ENCODE measurements at places on chromosomes 1 and 21. TPM values are rescaled to one million over a fixed set of nuclear protein-coding genes. Genes with fewer than 3 reads are reported as not detected.

GRCh38 chr21:22244516-22244915, 1246.3 kb downstream of the NCAM2 start:
- DNase-seq: no peak
- no peaks in the 10 kb centered on the region for H3K27me3 ChIP-seq
- H3K36me3 ChIP-seq: peaks cover 3% of the 10 kb centered on the region
- H3K4me3 ChIP-seq: no peak overlapping the region
- no peaks in the 10 kb centered on the region for H3K4me1 ChIP-seq

DNA sequence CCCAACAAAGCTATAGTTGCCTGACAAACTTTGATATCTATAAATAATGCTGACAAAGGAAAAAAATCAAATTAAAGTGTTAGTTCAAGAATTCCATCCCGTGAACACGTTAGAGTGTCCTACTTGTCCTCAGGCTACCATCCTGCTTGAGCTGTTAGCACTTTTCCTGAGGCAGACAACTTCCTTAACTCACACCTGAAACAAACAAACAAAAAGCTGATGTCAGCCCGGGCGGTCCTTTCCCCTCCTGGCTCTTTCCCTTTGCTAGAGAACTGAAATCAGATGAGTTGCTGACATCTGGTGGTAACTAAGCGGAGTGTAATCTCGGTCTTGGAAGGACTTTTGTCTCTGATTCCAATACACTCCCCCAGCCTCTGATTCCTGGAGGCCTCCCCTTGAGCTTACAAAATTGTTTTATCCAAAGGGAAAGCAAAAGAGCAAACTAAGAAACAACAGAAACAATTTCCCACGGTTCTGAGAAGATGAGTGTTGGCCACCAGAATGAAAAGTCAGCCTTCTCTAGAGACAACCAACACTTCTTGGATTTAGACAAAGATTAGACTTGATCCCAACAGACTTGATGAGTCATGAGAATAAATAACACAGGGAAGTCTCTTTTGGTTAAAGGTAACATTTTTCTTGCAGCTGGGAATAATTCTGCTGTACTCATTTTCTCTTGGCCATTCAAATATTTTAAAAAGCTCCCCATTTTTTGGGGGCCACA, 135.4 kb downstream of the PROX1 start:
- no peak overlapping the region for H3K27ac ChIP-seq
- no peaks in the 10 kb centered on the region for H3K4me1 ChIP-seq
- DNase-seq: peak; percentile 48
- H3K4me3 ChIP-seq: no peak overlapping the region

DNA sequence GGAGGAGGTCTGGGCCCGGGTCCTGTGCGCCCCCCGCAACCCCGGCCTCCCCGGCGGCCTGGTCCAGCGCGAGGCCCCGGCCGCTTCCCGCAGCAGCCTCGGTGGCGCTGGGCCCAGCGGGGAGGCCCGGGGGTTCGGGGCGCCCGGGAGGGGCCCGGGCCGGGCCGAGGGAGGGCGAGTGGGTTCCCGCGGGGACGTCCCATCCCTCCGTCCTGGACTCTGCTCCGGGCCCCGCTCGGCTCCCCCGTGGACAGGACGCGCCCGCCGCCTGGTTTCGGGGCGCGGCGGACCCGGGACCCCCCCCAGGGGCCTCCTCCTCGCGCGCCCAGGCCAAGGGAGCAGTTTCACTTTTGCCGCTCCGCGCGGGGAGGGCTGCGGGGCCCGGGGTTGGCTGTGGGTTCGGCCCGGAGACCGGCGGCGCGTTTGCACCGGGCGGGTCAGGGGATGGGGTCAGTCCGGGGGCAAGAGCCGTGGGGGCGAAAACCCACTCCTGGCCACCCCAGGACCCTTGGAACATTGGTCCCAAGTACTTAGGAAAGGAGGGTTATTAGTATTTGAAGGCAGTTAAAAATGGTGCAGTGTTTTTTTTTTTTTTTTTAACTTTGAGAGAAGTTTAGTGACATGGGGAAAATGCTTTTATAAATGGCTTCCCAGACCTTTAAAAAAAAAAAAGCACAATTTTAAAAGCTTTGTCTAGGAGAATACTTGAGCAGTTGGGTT, 677 bp downstream of the AGPAT3 start:
- peaks cover 4% of the 10 kb centered on the region for H3K4me1 ChIP-seq
- H3K36me3 ChIP-seq: no peaks in the 10 kb centered on the region
- peak overlapping the region; percentile 96 for H3K27ac ChIP-seq
- no peak for DNase-seq
- H3K27me3 ChIP-seq: no peaks in the 10 kb centered on the region

The PRR9 gene
- not detected for total RNA-seq

The LIN28A gene
- total RNA-seq: not detected

DNA sequence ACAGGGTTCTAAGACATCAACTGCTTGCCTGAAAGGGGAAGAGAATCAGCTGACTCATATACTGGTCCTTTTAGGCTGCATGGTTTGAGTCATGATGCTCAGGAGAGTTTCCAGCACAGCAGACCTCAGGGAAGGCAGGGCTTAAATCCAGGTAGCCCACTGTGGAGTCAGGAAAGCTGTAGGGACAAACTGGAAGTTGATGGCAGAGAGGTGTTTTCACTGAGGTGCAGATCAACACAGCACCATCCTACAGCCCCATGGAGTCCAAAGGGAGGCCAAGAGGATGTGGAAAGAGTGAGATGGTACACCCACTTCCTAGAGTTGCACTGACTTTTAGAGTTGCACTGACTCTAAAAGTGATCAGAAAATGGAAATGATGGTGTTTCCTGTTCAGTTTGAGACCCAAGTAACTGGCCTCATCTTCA, 252.4 kb upstream of the DUSP10 start:
- no peaks in the 10 kb centered on the region for H3K4me1 ChIP-seq
- H3K4me3 ChIP-seq: no peak overlapping the region
- H3K27me3 ChIP-seq: no peaks in the 10 kb centered on the region
- no peak for DNase-seq

DNA sequence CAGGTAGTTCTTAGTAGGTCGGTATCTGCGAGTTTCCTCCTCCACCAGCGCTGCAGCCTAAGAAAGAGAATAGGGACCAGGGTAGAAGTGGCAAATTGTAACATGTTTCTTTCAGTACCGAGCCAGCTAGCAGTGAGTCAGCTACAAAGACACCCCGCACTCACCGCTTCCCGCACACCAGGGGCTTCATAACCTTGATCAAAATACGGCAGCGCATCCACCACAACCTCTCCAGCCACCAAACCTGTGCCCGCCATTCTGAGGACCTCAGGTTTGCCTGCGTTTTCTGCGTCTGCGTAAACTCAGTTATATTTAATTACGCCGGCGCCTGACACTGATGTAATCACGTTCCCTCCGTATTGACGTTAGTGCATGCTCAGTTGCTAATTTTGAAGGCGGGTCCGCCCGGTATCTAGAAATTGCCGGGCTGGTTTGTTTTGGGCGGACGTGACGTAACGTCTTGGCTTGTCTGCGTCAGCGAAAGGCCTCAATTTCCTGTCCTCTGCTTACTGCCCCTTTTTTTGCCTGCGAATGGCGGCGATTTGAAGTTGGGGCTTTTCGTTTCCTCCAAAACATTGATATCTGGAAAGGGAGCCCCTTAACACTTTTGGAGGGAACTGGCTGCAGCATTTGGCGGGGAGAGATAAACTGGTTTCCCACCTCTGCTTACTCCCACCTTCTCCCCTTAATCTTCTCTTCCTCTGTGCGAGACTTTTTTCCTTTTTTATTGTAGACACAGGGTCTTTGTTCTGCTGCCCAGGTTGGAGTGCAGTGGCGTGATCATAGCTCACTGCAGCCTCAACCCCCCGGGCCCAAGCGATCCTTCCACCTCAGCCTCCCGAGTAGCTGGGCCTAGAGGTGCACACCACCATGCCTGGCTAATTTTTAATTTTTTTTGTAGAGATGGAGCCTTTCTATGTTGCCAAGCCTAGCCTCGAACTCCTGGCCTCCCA, at the start of gene BCAS2:
BCAS2 (minus strand) TSS at position 281 of the 953 bp plus-strand sequence; CDS start at position 257, 24 bp downstream.
- H3K27ac ChIP-seq: peak within 1 kb of the TSS; percentile 94

DNA sequence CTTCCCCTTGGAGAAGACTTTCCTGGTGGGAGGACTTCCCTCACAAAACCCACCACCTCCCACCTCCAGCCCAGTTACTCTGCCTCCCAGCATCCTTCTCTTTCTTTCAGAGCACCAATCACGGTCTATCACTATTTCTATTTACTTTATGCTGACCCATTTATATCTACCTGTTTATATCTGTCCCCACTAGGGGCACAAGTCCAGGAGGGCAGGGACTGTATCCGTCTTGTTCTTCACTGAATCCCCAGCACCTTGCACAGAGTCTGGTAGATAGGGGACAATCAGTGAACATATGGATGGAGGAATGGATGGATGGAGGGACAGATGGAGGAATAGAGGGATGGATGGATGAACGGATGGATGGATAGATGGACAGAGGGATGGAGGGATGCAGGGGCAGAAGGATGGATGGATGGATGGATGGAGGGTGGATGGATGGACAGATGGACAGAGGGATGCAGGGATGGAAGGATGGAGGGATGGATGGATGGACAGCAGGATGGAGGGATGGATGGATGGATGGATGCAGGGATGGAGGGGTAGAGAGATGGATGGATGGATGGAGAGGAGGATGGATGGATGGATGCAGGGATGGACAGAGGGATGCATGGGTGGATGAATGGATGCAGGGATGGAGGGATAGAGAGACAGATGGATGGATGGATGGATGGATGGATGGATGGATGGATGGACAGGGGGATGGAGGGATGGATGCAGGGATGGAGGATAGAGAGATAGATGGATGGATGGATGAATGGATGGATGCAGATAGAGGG, 5.5 kb downstream of the C1QB start:
- H3K4me3 ChIP-seq: no peak overlapping the region
- H3K36me3 ChIP-seq: no peaks in the 10 kb centered on the region
- no peak overlapping the region for H3K27ac ChIP-seq
- H3K4me1 ChIP-seq: no peaks in the 10 kb centered on the region

DNA sequence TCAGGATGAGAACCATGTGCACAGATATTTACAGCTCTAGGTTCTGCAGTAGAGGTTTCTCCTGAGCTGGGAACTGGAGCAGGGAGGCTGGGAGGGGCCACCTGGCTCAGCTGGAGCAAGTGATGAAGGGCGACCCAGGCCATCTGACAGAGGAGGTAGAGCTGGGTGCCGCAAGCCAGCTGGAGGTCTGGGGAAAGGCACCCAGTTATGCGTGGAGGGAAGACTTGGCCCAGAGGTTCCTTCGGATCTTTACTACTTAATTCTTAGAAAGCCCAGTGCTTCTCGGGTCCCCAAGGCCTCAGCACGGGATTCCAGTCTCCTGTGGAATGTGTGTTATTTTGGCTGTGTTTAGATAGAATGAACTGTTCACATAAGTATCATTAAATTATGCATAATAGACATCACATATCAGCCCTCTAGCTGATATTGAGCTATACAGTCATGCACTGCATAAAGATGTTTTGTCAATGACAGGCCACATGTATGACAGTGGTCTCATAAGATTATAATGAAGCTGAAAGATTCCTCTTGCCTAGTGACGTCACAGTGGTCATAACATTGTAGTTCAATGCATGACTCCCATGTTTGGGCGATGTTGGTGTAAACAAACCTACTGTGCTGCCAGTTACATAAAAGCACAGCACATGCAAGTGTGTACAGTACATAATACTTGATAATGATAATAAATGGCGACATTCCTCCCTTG, 245.1 kb downstream of the RHOU start:
- no peaks in the 10 kb centered on the region for H3K36me3 ChIP-seq
- no peak for DNase-seq
- no peak overlapping the region for H3K27ac ChIP-seq
- H3K4me3 ChIP-seq: no peak overlapping the region

DNA sequence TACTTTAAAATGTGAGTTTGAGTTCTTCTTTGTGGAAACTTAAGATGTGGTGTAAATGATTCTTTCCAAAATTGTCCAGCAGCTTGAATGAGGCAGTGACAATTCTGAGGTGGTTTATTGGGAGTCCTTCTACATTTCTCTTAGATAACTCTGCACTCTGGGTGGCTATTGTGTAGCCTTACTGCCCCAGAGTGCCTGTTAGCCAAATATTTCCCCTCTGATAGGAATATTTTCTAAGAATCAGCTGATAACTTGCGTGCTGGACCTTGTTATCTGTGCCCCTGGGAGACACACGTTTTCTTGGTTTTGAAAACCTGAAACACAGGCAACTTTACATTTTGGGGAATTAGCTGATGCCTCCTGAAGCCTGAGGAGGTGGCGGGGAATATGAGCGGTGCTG, 91.6 kb downstream of the CD247 start:
- no peaks in the 10 kb centered on the region for H3K36me3 ChIP-seq
- no peaks in the 10 kb centered on the region for H3K27me3 ChIP-seq
- H3K27ac ChIP-seq: no peak overlapping the region
- no peak overlapping the region for H3K4me3 ChIP-seq
- no peak for DNase-seq

- no peak overlapping the region for H3K4me3 ChIP-seq
- DNase-seq: no peak
- H3K27ac ChIP-seq: no peak overlapping the region
- no peaks in the 10 kb centered on the region for H3K4me1 ChIP-seq
These were observed 17.4 kb downstream of the C1QB start for GRCh38 chr1:22670352-22670975.

The DDI2 gene
- 77.4 TPM for total RNA-seq

GRCh38 chr1:8711873-8712412, 105.5 kb downstream of the RERE start:
- DNase-seq: no peak
- no peaks in the 10 kb centered on the region for H3K27me3 ChIP-seq
- H3K27ac ChIP-seq: peak overlapping the region; percentile 60
- H3K4me3 ChIP-seq: no peak overlapping the region
- no peaks in the 10 kb centered on the region for H3K4me1 ChIP-seq
- H3K36me3 ChIP-seq: no peaks in the 10 kb centered on the region

The NGF gene
- 7.2 TPM for total RNA-seq

DNA sequence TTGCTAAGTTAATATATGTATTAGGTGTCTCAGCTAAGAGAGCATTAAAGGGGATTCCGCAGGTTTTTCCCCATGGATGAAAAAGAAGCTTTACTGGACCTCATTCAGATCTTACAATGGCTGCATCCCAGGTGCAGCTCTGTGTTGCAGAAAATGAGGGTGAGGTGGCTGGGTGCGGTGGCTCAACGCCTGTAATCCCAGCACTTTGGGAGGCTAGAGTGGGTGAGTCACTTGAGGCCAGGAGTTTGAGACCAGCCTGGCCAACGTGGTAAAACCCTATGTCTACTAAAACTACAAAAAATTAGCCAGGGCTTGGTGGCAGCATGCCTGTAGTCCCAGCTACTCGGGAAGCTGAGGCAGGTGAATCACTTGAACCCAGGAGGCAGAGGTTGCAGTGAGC, 58.5 kb upstream of the MORC3 start:
- H3K36me3 ChIP-seq: no peaks in the 10 kb centered on the region
- H3K27ac ChIP-seq: no peak overlapping the region
- no peaks in the 10 kb centered on the region for H3K27me3 ChIP-seq
- H3K4me3 ChIP-seq: no peak overlapping the region
- H3K4me1 ChIP-seq: no peaks in the 10 kb centered on the region
